ENCODE measurements at places on chromosomes 7 and 10.

GRCh38 chr7:31116615-31117014 lies 64.5 kb downstream of the ADCYAP1R1 start:
- no peak for DNase-seq

DNA sequence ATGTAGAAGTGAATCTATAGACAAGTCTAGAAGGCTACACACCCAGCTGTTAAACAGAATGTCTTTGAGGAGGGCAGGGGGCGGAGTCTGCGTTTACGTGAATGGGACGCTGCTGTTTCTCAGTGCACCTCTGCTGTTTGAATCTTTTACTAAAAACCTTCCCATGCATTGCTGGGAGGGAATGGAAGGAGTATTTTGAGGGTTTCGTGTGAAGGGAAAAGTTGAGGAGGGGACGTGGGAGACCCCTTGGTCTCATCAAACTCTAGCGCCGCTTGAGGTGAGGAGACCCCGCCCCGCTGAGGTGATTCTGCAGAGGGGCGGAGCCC lies 492 bp upstream of the VCL start:
- no peak for DNase-seq

DNA sequence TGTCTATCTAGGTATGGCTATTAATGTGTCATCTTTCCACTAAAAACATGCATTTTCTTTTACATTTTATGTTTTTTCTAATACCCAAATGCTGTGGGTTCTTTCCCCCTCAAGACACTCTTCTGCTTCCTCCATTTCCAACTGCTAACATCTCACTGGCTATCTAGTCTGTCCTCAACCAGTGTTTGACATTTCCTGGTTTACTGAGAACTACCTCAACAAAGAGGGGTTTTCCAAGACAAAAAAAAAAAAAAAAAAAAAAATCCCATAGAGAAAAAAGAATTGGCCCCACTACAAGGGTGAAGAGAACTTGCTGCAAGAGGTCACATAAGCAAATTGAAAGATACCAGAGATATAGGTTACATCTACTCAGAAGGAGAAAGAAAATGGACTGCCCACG lies 359.7 kb downstream of the CRPPA start:
- no peak for DNase-seq

DNA sequence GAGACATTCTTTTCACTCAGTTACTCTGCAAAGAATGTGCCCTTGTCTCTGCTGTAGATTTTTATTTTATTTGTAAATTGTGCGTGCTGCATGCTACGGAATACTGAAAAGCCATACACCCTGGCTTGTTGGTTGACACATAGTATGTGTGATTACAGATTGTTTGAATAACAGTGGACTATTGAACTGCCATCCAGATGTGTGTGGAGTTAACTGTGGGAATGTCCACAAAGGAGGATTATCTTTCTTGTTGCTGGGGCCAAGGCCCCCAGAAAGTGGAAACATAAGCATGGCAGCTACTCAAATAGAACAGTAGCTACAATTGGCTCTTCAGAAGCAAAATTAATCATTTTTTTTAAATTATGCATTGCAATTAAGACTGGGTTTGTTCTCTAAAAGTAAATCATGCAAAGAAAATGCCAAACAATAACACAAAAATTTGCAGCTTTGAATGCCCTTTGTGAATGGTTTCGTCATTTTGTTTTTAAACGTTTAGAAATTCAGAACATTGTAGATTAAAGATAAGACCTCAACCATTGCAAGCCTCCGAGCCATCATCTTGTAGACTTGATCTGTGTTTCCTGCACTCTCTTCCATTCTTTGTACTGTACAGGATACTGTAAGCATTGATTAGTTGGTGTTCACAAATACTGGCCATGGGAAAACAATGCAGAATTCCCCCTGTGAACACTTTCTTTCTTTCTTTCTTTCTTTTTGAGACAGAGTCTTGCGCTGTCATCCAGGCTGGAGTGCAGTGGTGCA lies 210.3 kb upstream of the TCF7L2 start:
- no peak for DNase-seq

GRCh38 chr10:60353519-60354258 lies 36.0 kb downstream of the ANK3 start:
- DNase-seq: no peak

Measured in GDM1 (cell line).